Astrocyte (in vitro differentiated cells and primary cell): ENCODE measurements at places on chromosomes 1 and 21.

DNA sequence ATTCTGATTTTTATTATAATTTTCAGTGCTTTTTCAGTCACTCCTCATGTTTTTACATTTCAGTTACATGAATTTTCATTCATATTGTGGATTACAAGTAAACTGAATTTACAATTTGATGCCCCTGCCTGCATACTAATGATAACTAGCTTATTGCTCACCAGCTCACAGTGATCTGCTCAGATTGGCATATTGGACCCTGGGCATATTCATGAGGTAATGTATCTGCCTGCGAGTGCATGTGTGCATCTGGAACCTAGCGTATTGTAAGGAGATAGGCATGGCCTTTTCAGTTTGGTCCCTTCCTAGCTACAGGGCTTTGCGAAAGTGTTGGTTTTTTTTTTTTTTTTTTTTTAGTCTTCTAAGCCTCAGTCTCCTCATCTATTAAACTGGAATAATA is 213.7 kb downstream of the SDCCAG8 start:
- H3K36me3 ChIP-seq = no peaks in the 10 kb centered on the region
- peaks cover 20% of the 10 kb centered on the region for H3K4me1 ChIP-seq
- DNase-seq = no peak

- H3K4me1 ChIP-seq = peaks cover 26% of the 10 kb centered on the region
- H3K27me3 ChIP-seq = no peaks in the 10 kb centered on the region
- H3K36me3 ChIP-seq = no peaks in the 10 kb centered on the region
Observed at GRCh38 chr1:43206600-43207228, 34.6 kb downstream of the CFAP57 start.

DNA sequence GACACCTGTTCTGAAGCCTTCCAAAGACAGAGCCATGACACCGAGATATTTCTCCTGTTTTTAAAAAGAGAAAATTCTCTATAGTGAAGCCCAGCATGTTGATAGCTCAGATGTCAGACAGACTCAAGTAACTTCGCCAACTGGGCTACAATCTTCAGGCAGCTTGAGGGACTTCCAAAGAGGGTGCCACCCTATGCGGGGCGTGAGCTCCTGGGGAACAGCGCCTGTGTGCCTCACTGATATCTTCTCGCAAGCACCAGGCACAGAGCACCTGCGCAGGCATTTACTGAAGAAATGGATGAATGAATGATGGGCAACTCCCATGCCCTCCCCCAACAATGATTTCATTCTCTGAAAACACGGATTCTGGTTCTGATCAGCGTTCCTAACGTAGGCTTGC is 17.6 kb downstream of the RIPK4 start:
- H3K4me1 ChIP-seq = peaks cover 9% of the 10 kb centered on the region
- DNase-seq = no peak
- H3K27ac ChIP-seq = no peak overlapping the region
- no peak overlapping the region for H3K4me3 ChIP-seq
- no peaks in the 10 kb centered on the region for H3K36me3 ChIP-seq

DNA sequence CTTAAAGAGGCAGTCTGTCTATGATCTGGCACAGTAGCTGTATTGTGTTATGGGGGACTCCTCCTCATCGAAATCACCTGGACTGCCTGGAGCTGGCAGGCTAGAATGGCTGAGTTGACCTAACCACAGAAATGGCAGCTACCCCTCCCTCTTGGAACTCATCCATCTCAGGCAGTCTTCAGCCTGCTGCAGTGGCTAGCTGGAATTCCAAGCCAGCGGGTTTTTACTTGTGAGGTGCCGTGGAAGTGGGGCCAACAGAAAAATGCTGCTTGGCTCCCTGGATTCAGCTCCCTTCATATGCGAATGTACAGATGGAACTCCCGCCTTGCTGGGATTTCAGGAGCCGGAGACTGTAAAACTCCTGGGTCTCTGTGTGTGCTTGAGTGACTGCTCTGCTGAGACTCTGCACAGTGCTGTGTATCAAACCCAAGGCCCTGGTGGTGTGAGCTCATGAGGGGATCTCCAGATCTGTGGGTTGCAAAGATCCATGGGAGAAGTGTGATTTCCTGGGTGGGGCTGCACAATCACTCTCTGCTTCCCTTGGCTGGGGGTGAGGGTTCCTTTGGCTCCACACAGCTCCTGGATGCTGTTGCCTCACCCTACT is 316.9 kb downstream of the CTH start:
- no peaks in the 10 kb centered on the region for H3K27me3 ChIP-seq
- H3K36me3 ChIP-seq = no peaks in the 10 kb centered on the region
- H3K4me1 ChIP-seq = no peaks in the 10 kb centered on the region

GRCh38 chr1:229596925-229597699 is 28.8 kb downstream of the TAF5L start:
- H3K27ac ChIP-seq = peak overlapping the region; percentile 83
- DNase-seq = peak; percentile 77
- peaks cover 8% of the 10 kb centered on the region for H3K4me1 ChIP-seq
- peaks cover 12% of the 10 kb centered on the region for H3K36me3 ChIP-seq

- H3K4me3 ChIP-seq = no peak overlapping the region
- no peaks in the 10 kb centered on the region for H3K27me3 ChIP-seq
- no peak for DNase-seq
- H3K4me1 ChIP-seq = no peaks in the 10 kb centered on the region
Observed at GRCh38 chr21:34261841-34262468, 101.9 kb upstream of the KCNE2 start.

- no peak overlapping the region for H3K27ac ChIP-seq
- no peaks in the 10 kb centered on the region for H3K27me3 ChIP-seq
- H3K4me1 ChIP-seq = peaks cover 36% of the 10 kb centered on the region
- no peaks in the 10 kb centered on the region for H3K36me3 ChIP-seq
- peak overlapping the region; percentile 58 for H3K4me3 ChIP-seq
- DNase-seq = peak; percentile 26
Observed at GRCh38 chr21:44875316-44875700, 1.8 kb upstream of the PTTG1IP start.

DNA sequence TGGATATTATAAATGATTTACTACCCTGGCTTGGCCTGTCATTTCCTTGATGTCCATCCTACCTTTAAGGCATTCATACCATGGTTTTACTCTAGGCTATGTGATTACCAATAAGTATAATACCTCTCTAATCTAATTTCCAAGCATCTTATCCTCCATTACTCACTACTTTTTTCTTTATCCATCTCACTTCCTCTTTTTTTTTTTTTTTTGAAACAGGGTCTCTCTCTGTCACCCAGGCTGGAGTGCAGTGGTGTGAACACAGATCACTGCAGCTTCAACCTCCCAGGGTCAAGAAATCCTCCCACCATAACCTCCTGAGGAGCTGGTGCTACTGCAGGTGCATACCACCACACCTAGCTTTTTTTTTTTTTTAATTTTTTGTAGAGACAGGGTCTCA is 39.9 kb downstream of the INKA2 start:
- peaks cover 30% of the 10 kb centered on the region for H3K36me3 ChIP-seq
- H3K4me1 ChIP-seq = no peaks in the 10 kb centered on the region
- H3K4me3 ChIP-seq = no peak overlapping the region
- no peak for DNase-seq
- H3K27ac ChIP-seq = no peak overlapping the region

GRCh38 chr1:41483001-41483850 is 1.3 kb downstream of the EDN2 start:
- H3K4me1 ChIP-seq = peaks cover 49% of the 10 kb centered on the region
- no peaks in the 10 kb centered on the region for H3K27me3 ChIP-seq
- no peak overlapping the region for H3K27ac ChIP-seq
- DNase-seq = no peak

- no peak for DNase-seq
- H3K4me1 ChIP-seq = peaks cover 7% of the 10 kb centered on the region
- H3K4me3 ChIP-seq = no peak overlapping the region
Observed at GRCh38 chr1:207500306-207500705, 4.3 kb downstream of the CR1 start.

DNA sequence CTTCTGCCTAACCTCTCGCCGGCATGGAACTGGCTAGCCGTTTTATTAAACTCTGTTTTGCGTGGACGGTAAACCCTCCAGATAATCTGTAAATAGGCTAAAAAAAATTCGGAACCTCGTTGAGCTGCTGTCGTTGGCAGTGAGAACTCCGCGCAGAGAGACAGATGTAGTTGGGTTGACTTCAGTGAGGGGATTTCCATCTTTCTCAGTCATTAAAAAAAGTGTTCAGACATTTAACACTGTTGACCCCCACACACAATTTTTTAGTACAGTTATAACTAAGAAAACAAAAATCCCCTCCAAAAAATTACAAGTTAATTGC is 464 bp downstream of the PARK7 start:
- H3K4me1 ChIP-seq = peaks cover 4% of the 10 kb centered on the region
- peak; percentile 26 for DNase-seq
- no peaks in the 10 kb centered on the region for H3K27me3 ChIP-seq
- peak overlapping the region; percentile 87 for H3K4me3 ChIP-seq
- peaks cover 24% of the 10 kb centered on the region for H3K36me3 ChIP-seq

DNA sequence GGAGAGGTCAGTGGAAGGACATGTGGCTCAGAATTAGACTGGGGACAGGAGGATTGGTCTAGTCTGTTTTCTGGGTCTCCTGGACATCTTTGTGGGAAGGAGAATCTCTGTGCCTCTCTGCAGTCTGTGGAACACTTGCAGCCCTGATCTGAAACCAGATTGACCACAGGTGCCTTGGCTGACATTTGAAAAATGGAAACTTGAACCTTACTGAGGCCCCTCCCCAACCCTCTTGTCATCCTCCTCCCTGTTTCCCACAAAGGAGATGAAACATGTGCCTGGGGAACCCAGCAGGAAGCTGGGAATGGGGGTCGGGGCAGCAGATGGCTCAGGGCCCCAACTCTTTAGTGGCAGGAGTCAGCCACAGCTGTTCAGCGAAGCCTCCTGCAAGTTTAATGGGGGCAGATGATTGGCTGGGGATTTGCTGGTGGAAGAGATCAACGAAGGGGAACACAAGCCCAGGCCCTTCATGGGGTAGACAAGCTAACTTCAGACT is 18.1 kb downstream of the VASH2 start:
- H3K36me3 ChIP-seq = no peaks in the 10 kb centered on the region
- no peak overlapping the region for H3K4me3 ChIP-seq
- H3K27ac ChIP-seq = no peak overlapping the region
- H3K4me1 ChIP-seq = no peaks in the 10 kb centered on the region
- H3K27me3 ChIP-seq = no peaks in the 10 kb centered on the region
- DNase-seq = no peak

GRCh38 chr1:55127827-55128343 is 87.3 kb downstream of the USP24 start:
- H3K4me1 ChIP-seq = peaks cover 23% of the 10 kb centered on the region
- peaks cover 30% of the 10 kb centered on the region for H3K36me3 ChIP-seq
- H3K27me3 ChIP-seq = no peaks in the 10 kb centered on the region
- DNase-seq = peak; percentile 43

- H3K4me3 ChIP-seq = no peak overlapping the region
- no peaks in the 10 kb centered on the region for H3K36me3 ChIP-seq
- H3K27ac ChIP-seq = no peak overlapping the region
Observed at GRCh38 chr1:186474208-186474607, 13.3 kb upstream of the PDC start.

- peak; percentile 53 for DNase-seq
- H3K4me3 ChIP-seq = no peak overlapping the region
Observed at GRCh38 chr1:183096894-183097293, 73.7 kb downstream of the LAMC1 start.

DNA sequence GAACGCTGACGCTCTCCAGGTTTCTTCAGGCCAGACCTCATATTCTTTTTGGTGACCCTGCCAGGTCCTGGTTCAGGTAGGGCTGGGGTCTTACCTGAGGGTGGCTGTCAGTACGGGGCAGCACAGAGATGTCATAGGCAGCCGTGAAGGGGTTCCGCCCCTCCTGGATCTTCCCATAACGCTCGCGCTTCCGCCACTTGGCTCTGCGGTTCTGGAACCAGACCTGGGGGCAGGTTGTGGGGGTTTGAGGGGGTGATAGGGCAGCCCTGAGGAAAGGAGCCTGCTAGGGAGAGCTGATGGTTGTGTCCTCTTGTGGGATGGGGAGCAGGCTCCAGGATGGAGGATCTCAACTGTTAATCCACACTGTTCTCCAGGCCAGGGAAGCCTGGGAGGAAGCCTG is 9.1 kb downstream of the ALX3 start:
- no peak for DNase-seq
- H3K27me3 ChIP-seq = peaks cover 3% of the 10 kb centered on the region
- peaks cover 13% of the 10 kb centered on the region for H3K4me1 ChIP-seq

DNA sequence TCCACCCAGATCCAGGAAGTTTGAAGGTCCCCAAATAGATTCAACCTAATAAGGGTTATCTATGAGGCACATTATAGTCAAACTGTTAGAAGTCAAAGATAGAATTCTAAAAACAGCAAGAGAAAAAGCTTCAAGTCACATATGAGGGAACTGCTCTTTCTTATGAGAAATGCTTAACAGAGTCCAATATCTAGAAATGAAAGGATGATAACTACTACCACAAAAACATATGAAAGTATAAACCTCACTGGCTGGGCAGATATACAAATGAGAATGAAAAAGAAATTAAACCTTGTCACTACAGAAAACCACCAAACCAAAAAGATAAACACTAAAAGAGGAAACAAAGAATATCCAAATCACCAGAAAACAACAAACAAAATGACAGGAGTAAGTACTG is 201.8 kb downstream of the KCNH1 start:
- no peaks in the 10 kb centered on the region for H3K36me3 ChIP-seq
- no peaks in the 10 kb centered on the region for H3K27me3 ChIP-seq
- H3K4me3 ChIP-seq = no peak overlapping the region
- no peak for DNase-seq

DNA sequence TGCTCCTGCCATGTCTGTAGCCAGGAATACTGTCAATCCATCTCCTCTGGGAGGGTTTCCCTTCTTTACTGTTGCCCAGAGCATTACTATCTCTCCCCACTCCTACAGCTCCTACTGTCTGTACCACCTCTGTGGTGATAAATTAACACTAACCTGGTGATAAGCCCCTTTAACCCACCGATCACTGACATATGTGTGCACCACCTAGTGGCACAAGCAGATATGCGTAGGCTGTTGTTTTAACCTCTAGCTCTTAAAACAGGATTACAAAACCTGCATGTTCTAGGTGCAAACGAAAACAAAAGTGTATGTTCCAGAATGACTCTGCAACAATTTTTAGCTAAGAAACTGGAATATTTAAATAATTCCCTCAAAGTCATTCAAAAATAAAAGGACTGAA is 93.9 kb upstream of the BEND5 start:
- H3K4me1 ChIP-seq = no peaks in the 10 kb centered on the region
- DNase-seq = no peak
- H3K4me3 ChIP-seq = no peak overlapping the region
- no peaks in the 10 kb centered on the region for H3K27me3 ChIP-seq
- no peak overlapping the region for H3K27ac ChIP-seq
